ENCODE measurements at places on chromosomes 11 and 22.

DNA sequence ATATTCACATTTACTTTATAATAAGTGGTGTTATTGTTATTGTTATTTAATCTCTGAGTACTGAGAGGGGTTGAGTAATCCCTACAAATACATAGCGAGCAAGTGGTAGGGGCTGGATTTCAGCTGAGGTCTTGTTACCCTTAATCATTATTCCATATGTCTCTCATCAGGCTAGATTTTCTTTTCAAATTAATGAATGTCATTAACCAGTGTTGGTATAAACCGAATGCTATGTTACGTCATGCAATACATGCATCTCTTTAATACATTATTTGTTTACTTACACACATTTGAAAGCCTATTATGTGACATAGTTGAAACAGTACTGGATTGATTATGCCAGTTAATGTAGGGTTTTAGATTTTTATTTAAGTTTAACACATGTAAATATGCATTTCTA is 18.9 kb downstream of the PDGFD start:
- no peak for DNase-seq

- DNase-seq = no peak
Observed at GRCh38 chr22:28978158-28978557, 83.5 kb downstream of the C22orf31 start.

DNA sequence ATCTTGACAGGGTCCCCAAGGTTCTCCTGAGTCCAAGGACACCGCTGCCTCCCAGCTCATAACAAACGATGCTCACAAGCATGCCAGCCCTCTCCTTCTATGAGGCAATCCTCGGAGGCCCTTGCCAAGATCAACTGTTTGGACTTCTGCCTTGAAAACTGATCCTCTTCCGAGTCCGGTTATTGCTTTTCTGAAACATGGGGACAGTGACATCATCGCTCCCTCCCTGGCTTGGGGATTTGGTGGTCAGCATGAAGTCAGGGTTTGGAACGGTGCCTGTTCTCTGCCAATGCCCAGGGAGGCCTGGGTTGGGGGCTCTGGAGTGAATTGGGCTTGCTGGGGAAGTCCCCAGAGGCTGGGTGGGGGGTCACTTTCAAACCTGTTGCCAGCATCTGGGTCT is 149.3 kb downstream of the FBXO7 start:
- DNase-seq = no peak

DNA sequence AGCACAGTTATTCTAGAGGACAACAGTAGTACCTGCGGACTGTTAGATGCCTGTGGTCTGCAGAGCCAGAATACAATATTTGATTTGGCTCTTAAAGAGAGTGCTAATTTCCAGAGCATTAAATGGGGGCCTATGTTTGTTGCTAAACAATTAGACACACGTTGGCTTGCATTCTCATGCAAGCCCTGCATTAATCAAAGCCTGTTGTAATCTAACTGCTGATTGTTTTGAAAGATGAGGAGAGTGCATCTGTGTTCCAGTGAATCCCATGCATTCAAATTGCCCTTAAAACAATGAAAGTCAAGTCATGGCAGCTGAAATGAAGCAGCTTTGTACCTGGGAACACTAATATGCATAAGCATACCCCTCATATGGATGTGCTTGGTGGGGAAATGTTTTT is 419.4 kb downstream of the DYNC2H1 start:
- no peak for DNase-seq

- no peak for DNase-seq
Observed at GRCh38 chr11:125451400-125452124, 44.5 kb downstream of the FEZ1 start.

GRCh38 chr22:36493690-36494110 is 12.3 kb upstream of the TXN2 start:
- no peak for DNase-seq

DNA sequence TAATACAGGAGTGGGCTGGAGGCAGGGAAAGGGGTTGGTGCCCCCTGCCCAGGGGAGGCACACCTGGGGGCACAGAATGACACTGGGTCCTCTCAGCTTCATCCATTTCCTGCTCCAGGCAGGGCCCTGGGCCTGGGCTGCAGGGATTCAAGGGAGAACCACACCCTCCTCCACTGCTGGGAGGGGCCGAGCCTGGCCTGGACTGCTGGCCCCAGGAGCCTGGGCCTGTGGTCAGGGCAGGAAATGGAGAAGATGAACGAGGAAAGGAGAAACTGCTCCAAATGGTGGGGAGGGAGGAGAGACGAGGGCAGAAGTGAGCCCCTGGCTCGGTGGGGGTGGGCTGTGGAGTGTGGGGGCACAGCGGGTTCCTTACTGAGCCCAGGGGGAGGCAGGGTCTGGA is 38.1 kb upstream of the KCNQ1OT1 start:
- no peak for DNase-seq

DNA sequence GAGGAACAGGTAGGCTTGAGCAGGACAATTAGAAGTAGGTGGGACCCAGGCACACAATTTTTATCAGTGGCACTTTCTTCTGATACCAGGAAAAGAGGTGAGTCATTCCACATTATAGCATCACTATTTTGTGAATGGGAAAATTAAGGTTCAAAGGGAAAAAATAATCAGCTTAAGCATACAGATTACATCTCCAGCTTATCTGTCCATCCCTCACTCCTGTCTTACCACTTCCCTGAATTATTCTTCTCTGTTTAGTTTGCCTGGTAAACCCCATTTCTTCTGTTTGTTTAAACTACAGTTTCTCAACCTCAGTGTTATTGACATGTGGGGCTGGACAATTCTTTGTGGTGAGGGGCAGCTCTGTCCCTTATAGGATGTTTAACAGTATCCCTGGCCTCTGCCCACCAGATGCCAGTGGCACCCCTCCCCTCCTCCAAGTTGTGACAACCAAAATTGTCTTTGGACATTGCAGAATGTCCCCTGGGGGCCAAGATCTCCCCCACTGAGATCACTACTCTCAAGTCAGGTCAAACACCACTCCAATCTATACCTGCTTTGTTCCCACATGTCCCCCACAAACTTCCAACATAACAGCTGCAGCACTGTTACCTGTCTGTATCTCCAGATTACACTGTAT is 8.5 kb upstream of the XBP1 start:
- DNase-seq = no peak

DNA sequence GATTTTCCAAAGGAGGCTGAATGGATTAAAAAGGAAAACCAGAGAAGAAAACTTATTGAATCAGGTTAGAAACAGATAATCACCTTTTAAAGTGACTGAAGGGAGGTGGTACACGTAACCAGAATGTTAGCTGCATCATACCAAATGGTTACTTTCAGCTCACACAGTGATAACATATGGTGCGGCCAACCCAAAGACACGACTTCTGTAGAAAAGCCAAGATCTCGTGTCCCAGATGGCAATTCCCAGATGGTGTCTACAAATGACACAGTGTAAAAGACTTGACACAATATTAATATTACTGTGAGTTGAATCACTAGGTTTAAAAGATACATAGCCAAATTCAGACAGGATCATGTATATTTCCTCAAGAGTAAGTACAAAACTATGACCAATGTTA is 5.2 kb downstream of the PPP2R1B start:
- no peak for DNase-seq

GRCh38 chr11:38927993-38928392 is 2330.0 kb upstream of the RAG2 start:
- no peak for DNase-seq

DNA sequence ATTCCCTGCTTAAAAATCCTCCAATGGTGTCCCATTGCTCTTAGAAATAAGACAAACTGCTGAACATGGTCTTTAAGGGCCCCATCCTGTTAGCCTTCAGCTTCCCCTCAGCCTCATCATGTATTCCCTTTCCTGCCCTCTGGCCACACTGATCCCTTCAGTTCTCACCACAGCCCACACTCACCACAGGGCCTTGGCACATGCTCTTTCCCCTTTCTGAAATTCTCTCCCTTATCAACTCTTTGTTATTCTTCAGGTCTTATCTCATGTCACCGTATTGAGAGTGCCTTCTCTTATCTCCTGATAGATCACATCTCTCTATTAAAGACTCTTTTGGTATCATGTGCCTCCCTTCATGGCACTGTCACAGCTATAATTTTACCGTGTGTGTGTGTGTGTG is 167.8 kb upstream of the MPPED2 start:
- DNase-seq = no peak

GRCh38 chr11:130555251-130555841 is 106.9 kb downstream of the ADAMTS15 start:
- DNase-seq = no peak

DNA sequence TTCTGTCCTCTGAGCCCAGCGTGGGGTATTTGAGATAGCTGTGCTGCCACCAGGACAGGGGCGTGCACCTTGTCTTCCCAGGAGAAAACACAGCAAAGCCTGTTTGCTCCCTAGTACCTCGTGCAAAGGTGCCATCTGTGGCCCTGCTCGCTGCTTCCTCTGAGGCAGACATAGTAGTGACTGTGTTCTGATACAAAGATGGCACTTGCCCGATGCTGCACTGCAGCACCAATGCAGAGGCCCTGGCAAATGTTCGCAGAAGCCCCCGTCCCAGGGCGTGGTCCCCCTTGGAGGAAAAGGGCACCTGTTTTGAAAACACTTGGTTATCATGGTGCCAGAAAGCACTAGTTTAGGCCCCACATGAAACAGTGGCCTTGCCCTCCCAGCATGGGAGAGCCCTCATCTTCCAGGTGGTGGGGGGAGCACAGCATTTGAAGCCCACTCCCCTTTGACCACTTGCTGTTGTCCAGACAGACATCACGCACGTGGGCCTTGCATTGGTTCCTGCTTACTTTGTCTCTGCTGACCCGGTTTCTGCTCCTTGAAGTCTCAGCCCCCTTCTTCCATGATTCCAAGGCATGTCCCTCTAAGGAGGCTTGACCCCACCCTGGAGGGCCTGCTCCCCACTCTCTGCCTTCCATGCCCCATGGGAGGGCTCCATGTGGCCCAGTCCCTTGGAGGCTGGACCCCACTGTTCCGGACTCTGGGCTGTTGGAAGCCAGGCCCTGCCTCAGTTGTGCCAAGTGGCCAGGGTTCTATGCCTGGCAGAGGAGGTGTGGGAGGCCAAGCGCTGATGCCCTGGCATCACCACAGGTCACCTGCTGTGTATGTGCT is 109.4 kb downstream of the KCNQ1OT1 start:
- DNase-seq = no peak

GRCh38 chr22:44586351-44586990 is 88.4 kb upstream of the RTL6 start:
- DNase-seq = no peak

DNA sequence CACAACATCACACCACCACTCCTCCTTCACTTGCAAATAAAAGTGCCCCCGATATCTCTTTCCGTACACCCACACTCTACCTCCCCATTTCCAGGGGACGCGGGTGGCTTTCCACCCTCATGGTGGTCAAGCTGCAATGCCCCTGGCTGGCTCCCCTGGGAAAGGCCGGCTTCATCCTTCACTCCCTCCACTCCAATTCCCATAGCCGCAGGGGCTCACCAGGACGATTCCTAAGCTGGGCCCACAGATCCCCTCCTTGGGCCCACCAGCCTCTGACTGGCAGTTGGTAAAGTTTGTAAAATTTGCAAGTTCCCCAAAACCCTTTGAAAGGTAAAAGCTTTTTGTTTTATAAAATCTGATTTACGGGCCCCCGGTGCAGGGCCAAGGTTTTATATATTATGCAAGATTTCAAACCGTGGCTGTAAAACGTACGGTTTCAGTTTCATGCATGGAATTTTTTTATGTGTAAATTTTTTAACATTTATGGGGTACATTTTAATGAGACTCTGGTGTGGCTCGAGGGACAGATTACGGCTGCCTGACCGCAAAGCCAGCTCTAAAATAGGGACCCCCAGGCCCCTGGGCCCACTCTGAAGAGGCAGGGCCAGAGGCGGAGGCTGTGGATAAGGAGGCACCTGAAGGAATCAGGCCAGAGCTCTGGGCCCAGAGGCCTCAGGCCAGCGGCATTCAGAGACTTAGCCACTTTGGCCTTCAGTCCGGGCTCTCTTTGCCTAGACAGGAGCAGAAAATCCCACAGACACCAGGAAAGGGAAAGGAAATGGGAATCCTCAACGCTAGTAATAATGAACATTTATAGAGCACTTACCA is 106.5 kb downstream of the FEZ1 start:
- DNase-seq = no peak

GRCh38 chr11:70414341-70415100 is 16.2 kb downstream of the CTTN start:
- no peak for DNase-seq

DNA sequence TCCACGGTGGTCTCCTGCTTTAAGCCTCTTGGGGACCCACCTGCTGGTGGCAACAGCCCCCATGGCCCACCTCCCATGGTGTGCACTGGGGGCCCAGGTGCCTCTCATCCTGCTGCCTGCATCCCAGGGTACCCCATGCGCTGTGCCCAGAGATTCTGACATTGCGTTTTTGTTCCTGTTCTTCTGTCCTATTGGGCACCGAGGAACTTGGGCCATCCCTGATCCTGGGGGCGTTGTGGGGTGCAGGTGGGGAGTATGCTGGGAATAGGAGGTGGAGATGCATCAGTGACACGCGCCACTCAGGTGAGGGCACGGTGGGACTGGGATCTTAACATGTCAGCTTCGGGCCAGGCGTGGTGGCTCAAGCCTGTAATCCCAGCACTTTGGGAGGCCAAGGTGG is 12.4 kb upstream of the NAP1L4 start:
- no peak for DNase-seq

- DNase-seq = no peak
Observed at GRCh38 chr11:113967361-113967760, 7.5 kb upstream of the HTR3A start.

DNA sequence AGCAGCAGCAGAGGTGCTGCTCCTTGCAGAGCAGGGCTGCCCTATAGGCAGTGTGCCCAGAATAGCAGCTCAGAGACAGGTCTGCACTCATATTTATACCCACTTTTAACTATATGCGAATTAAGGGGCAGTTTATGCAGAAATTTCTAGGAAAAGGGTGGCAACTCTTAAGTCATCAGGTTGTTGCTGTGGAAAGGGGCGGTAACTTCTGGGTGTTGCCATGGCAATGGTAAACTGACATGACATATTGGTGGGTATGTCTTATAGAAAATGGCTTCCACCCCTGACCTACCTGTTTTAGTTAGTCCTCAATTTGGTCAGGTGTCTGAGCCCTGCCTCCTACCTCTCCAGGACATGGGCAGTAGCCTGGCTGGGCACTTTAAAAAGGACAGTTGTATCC is 122.3 kb downstream of the ATXN10 start:
- no peak for DNase-seq

- DNase-seq = no peak
Observed at GRCh38 chr11:2754008-2754407, 54.2 kb upstream of the KCNQ1OT1 start.

GRCh38 chr22:21012446-21013407 is 2.2 kb upstream of the P2RX6 start:
- DNase-seq = no peak

GRCh38 chr22:50563413-50564160 is 868 bp upstream of the SYCE3 start:
- DNase-seq = no peak

DNA sequence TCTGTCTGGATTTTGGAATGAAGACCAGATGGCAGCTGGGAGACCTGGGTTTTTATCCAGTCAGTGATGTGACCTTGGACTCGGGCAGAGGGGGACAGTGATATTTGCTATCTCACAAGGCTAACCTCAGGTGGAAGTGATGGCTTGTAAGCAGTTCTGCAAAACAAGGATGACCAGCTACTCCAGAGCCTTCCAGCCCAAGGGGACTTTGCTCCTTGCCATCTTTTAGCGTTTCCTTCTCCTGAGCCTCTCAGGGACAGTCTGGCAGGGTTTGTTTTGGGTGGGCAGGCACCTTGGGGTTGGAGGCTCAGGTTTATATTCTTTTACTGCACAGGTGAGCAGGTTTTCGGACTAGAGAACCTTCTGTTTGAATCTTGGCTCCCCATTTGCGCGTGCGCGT is 9.5 kb upstream of the OSBP2 start:
- DNase-seq = no peak
